Spinal cord (tissue), 10 donors: ENCODE measurements at places on chromosomes 7 and 10. TPM values are rescaled to one million over a fixed set of nuclear protein-coding genes. Genes with fewer than 3 reads are reported as not detected.

- no peaks in the 10 kb centered on the region for H3K27me3 ChIP-seq
- DNase-seq = no peak
- H3K4me1 ChIP-seq = no peaks in the 10 kb centered on the region
- H3K27ac ChIP-seq = no peak overlapping the region
- no peak overlapping the region for H3K4me3 ChIP-seq
These were observed 16.7 kb upstream of the ABCC2 start for GRCh38 chr10:99765672-99766301.

- H3K4me1 ChIP-seq = peaks cover 57% of the 10 kb centered on the region
- peaks cover 64% of the 10 kb centered on the region for H3K36me3 ChIP-seq
- no peak overlapping the region for H3K27ac ChIP-seq
- no peaks in the 10 kb centered on the region for H3K27me3 ChIP-seq
These were observed 24.7 kb upstream of the AMZ1 start for GRCh38 chr7:2663121-2663886.

DNA sequence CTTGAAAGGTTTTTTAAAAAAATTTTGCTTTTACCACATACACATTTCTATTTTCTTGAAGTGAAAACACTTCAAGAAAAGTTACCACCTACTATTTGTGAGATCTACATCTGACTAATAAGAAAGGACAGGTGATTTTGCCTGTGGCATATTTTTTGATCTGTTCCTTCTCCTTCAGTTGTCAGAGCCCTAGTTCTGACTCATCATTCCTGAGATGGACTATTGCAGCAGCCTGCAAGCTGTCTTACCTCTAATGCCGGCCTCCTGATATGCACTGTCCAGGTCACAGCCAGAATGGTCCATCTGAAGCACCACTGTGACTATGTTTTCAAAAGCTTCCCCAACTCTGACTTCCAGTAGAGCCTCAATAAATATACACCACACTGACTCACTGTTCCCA, 28.2 kb upstream of the ANK3 start:
- no peaks in the 10 kb centered on the region for H3K4me1 ChIP-seq
- H3K27ac ChIP-seq = no peak overlapping the region
- DNase-seq = no peak
- no peaks in the 10 kb centered on the region for H3K36me3 ChIP-seq
- H3K27me3 ChIP-seq = no peaks in the 10 kb centered on the region

DNA sequence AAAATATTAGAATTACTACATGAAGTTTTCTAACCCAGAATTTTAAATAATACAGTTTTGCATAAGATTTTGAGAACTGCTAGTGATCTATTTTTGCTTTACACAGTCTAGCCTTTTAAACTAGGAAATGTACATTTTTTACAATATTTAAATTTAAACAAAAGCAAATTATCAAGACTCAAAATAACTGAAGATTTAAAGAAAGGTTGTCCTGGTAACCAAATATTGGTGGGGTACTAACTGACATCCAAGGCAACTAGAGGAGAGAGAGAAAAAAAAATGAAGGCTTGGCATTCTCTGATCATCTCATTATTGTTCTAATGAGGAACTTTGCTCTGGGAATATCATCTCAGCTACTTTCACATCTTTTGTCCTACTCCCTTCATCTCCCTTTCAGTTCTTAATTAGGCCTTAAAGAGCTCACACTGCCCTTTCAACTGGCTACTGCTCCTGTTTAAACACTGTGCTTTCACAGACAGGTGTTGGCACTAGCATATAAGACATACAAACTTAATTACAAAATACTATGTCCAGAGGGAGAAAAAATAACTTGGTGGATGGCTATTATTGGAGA, 33.7 kb downstream of the RAB11FIP2 start:
- no peak overlapping the region for H3K27ac ChIP-seq
- no peaks in the 10 kb centered on the region for H3K36me3 ChIP-seq
- no peak overlapping the region for H3K4me3 ChIP-seq

- no peak overlapping the region for H3K4me3 ChIP-seq
- H3K27ac ChIP-seq = peak overlapping the region; percentile 64
- peak; percentile 91 for DNase-seq
- no peaks in the 10 kb centered on the region for H3K4me1 ChIP-seq
- no peaks in the 10 kb centered on the region for H3K36me3 ChIP-seq
These were observed 37.0 kb downstream of the RPA3 start for GRCh38 chr7:7681191-7681935.

Gene SYT15
- 4.5 TPM for total RNA-seq

DNA sequence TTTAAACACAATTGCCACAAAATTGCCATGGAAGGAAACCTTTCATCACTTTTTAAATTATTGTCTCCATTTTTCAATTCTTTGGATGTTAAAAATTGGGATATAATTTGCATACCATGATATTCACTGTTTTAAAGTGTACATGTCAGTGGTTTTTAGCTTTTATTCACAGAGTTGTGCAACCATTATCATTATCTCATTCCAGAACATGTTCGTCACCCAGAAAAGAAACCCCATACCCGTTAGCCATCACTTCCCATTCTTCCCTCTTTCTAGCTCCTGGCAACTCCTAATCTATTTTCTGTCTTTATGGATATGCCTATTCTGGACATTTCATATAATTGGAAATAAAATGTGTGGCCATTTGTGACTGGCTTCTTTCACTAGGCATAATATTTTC, 260.3 kb upstream of the FERD3L start:
- H3K4me3 ChIP-seq = no peak overlapping the region
- DNase-seq = no peak
- H3K27me3 ChIP-seq = no peaks in the 10 kb centered on the region
- H3K36me3 ChIP-seq = no peaks in the 10 kb centered on the region
- H3K27ac ChIP-seq = no peak overlapping the region
- no peaks in the 10 kb centered on the region for H3K4me1 ChIP-seq

DNA sequence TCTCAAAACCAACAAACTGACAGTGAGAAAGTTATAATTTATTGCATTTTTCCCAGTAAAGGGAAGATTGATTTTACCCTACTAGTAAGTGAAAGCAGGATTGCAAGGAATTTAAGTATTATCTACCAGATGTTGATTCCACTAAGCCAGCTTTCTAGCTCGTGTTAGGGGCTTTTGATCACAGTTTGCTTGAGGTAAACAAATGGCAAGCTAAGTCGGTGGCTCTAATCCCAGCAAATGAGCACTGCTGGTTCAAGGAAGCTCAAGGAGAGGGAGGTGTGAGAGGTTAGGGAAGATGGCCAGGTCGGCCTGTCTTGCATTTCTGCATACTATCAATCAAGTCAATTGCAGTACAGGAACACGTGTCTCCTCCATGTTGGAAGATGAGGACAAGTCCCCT, 448.7 kb upstream of the POM121L12 start:
- no peaks in the 10 kb centered on the region for H3K36me3 ChIP-seq
- H3K27ac ChIP-seq = no peak overlapping the region
- no peak for DNase-seq

- H3K27ac ChIP-seq = no peak overlapping the region
- no peak overlapping the region for H3K4me3 ChIP-seq
- no peaks in the 10 kb centered on the region for H3K27me3 ChIP-seq
- peaks cover 5% of the 10 kb centered on the region for H3K36me3 ChIP-seq
- H3K4me1 ChIP-seq = peaks cover 25% of the 10 kb centered on the region
These were observed 467.1 kb downstream of the DNAJB6 start for GRCh38 chr7:157803906-157804305.

Gene FAM200A
- 11.6 TPM for total RNA-seq

DNA sequence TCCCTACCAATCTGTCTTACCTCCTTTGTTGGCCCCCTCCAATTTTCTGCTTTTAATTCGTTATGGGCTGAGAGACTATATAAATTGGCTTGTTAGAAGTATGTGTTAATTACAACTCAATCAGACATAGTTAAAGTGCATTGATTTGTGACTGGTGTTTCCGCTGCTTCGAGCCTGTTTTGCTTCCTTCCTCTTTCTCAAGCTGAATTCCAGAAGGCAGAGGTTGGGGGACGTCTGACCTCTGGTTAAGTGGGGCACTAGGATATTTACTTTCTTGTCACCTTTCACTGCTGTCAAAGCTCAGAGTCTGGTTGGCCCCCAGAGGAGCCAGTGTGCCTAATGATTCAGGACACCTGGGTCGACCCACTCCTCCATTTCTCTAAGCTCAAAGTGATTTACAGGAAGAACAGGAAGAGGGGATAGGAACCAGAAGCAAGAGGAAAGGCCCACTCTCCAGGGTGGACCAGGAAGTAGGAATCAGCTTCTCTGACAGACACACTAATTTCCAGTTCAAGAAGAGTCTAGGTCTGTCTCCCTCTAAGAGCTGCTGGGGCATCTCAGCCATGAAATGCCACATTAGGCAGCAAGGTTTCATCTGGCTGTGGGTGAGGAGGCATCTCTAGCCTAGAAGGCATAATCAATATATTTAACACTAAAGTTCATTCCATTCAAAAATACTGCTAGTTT, 397.2 kb upstream of the NPVF start:
- H3K27me3 ChIP-seq = peaks cover 2% of the 10 kb centered on the region
- no peak overlapping the region for H3K4me3 ChIP-seq
- no peak for DNase-seq

- DNase-seq = no peak
- no peak overlapping the region for H3K4me3 ChIP-seq
- H3K27me3 ChIP-seq = no peaks in the 10 kb centered on the region
- peaks cover 51% of the 10 kb centered on the region for H3K4me1 ChIP-seq
These were observed 103.4 kb upstream of the ANLN start for GRCh38 chr7:36286226-36286625.

- H3K27ac ChIP-seq = no peak overlapping the region
- H3K4me3 ChIP-seq = no peak overlapping the region
- no peaks in the 10 kb centered on the region for H3K4me1 ChIP-seq
- no peaks in the 10 kb centered on the region for H3K36me3 ChIP-seq
These were observed 124.5 kb downstream of the AHR start for GRCh38 chr7:17422966-17423365.

DNA sequence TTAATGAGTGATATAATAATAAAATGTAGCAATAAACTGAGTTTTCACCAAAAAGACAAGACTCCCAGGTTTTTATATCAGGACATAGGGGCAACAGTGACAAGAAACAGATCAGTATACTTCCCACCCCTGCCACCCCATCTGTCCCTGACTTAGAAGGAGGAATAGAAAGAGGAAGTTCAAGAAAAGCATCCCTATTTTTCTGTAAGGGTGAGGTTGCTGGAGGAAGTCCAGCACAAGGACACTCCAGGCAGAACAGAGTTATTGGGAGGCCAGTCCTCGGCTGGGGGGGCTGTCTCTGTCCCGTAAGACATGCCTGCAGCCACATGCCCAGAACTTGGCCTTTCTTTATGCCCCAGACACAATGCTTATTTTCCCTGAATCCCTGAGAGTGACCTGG, 16.5 kb upstream of the TLX1 start:
- no peak for DNase-seq
- H3K4me1 ChIP-seq = no peaks in the 10 kb centered on the region
- H3K27ac ChIP-seq = no peak overlapping the region
- H3K4me3 ChIP-seq = no peak overlapping the region
- H3K36me3 ChIP-seq = no peaks in the 10 kb centered on the region

DNA sequence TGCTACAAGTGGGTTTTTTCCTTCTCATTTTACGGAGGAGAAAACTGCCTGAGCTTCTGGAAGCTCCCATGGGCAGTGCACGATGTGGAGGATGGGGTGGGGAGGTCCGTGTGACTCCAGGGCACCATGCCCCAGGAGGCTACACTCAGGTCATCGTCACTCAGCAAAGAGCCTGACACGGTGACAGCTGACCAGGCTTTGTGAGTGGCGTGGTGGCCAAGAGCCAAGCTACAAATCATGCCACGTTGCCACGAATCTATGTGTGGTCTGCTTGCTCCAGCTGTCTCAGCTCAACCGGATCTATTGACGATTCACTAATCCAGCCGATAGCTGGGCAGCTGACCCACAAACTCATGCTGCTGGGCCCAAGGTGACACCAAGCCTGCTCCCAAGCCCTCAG, 27.6 kb upstream of the C10orf71 start:
- H3K4me3 ChIP-seq = no peak overlapping the region
- peaks cover 4% of the 10 kb centered on the region for H3K4me1 ChIP-seq
- H3K27ac ChIP-seq = no peak overlapping the region
- H3K27me3 ChIP-seq = no peaks in the 10 kb centered on the region

- H3K27ac ChIP-seq = no peak overlapping the region
These were observed 10.8 kb downstream of the ANKRD22 start for GRCh38 chr10:88840881-88841280.

- no peak overlapping the region for H3K4me3 ChIP-seq
- no peaks in the 10 kb centered on the region for H3K4me1 ChIP-seq
- no peak for DNase-seq
These were observed 136.6 kb downstream of the IQUB start for GRCh38 chr7:123397746-123398338.

GRCh38 chr7:32587411-32587948, 92.2 kb downstream of the AVL9 start:
- H3K4me3 ChIP-seq = no peak overlapping the region
- H3K27me3 ChIP-seq = no peaks in the 10 kb centered on the region
- H3K4me1 ChIP-seq = peaks cover 11% of the 10 kb centered on the region
- DNase-seq = no peak

GRCh38 chr7:132723506-132724081, 147.3 kb upstream of the PLXNA4 start:
- no peaks in the 10 kb centered on the region for H3K27me3 ChIP-seq
- no peaks in the 10 kb centered on the region for H3K4me1 ChIP-seq
- no peak overlapping the region for H3K4me3 ChIP-seq
- H3K27ac ChIP-seq = no peak overlapping the region
- no peak for DNase-seq

DNA sequence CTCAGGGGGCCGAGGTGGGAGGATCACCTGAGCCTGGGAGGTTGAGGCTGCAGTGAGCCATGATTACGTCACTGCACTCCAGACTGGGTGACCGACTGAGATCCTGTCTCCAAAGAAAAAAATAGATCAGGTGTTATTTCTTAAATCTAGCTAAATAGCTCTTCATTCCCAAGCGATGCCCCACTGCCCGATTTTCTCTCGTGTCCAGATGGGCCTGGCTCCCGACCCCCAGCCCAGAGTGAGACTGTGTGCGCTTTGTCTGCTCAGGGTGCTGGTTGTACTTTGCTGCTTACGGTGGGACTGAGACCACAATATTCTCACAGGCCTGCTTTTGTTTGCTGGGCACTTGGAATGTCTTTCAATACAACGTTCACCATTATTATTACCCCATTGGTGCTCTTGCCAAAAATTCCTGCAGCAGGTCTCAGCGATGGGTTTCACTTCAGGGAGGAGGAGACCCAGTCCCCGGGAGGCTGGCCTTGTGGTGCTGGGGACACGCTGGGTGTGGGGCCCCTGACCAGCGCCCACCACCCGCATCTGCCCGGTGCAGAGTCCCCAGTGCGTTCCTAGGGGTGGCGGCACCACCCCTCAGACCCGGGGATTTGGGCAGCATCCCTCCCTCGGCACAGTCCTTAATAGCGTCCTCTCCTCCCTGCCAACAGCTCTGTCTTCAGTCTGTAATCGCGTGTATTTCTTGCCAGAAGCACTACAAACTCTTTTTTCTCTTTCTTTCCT, 20.4 kb upstream of the DPYSL4 start:
- H3K36me3 ChIP-seq = peaks cover 76% of the 10 kb centered on the region
- no peak overlapping the region for H3K27ac ChIP-seq
- no peak for DNase-seq
- no peak overlapping the region for H3K4me3 ChIP-seq
- peaks cover 46% of the 10 kb centered on the region for H3K4me1 ChIP-seq
- H3K27me3 ChIP-seq = no peaks in the 10 kb centered on the region

- no peak for DNase-seq
- no peak overlapping the region for H3K4me3 ChIP-seq
- no peaks in the 10 kb centered on the region for H3K27me3 ChIP-seq
- H3K36me3 ChIP-seq = no peaks in the 10 kb centered on the region
- no peak overlapping the region for H3K27ac ChIP-seq
These were observed 71.7 kb downstream of the IKZF1 start for GRCh38 chr7:50376056-50376820.
